ENCODE measurements at places on chromosomes 5 and 9.

DNA sequence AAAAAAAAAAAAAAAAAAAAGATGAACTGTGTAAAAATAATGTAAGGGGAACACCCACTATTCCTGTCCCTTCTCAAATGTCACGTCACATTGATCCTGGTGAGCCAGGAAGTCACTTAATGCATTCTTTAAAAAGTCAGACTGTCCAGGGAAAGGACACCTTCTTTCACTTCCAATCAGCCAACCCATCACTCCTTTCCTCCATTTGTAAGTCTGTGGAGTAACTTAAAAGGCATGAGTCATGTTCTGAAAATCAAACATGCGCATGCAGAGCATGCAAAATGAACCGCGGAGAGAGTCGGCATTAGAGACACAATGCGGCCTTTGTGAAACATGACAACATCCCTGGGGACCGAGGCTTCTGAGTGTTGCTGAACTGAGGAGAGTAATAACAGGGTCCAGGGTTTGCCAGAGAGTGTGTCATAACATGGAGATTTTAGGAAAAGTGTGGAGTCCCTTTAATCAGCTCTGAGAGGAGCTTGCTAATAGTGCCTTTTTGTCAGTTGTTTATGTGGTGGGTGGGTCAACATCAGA, 77.6 kb upstream of the SEMA6A start:
- DNase-seq: peak; percentile 63

DNA sequence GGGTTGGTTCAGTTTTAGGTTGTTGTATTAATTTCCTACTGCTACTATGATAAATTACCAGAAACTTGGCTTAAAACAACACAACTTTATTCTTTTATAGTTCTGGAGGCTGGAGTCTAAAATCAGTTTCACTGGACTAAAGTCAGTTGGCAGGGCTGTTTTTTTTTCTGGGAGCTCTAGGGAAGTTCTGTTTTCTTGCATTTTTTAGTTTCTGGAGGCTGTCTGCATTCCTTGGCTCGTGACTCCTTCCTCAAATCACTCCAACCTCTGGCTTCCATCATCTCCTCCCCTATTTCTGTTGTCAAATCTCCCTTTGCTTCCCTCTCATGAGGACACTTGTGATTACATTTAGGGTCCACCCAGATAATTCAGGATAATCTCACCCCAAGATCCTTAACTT, 51.3 kb upstream of the SUB1 start:
- no peak for DNase-seq

- DNase-seq: no peak
Observed at GRCh38 chr9:16425562-16426231, 444.8 kb downstream of the BNC2 start.

GRCh38 chr5:56569566-56569965, 245.8 kb upstream of the MAP3K1 start:
- no peak for DNase-seq

DNA sequence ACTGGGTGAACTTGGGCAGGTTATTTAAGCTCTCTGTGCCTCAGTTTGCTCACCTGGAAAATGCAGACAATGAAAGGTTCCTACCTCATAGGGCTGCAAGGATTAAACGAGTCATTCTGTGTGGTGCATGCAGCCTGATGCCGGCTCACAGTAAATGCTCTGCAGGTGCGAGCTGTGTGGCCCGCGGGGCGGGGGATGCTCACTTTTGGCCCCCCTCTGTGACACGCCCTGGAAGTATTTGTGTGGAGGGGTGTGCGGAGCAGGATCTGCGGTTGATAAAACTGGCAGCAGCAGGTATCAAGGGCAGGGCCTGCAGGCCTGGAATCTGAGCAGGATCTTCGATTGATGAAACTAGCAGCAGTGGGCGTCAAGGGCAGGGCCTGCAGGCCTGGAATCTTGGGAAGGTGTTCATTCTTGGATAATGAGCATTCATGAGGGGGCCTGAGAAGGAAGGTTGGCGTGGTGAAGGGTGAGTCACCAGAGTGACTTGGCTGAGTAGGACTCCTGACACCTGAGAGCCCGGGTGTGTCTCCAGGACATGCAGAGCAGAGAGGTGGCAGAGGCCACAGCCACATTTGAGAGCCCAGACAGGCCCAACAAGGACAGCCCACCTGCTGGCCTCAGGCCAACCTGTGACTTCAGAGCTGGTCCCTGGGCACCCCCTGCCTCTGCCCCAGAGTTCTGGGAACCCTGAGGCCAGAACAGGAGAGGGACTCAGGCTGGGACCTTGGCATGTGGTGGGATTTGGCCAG, 11.9 kb downstream of the UNC5A start:
- DNase-seq: no peak

DNA sequence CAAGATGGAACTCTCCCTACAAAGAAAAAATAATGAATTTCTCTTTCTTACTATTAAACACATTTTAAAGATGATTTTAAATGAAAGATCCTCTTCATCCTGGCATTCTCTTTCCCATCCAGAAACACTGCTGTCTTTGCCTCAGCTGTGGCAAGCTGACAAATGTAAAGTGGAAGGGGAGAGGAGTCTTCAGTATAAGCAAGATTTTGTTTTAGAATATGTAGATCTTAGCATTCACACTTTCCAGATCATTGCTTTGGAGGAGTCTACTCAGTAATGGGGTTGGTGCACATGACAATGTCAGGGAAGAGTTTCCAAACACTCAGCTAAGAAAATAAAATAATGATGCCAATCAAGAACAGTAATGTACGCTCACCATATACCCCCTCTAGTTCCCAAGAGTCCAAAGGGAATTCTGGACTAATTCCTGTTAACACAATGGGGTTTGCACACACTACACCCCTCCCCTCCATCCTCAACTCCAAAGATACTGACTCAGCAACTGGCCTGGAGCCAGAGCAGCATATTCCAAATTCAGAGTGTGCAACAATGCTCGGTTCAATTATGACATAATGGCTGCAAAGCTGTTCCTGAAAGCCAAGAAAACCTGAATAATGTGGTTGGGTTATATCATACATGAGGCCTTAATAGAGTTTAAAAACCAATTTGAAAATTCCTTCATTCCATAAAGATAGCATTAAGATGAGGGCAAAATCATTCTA, 4.6 kb downstream of the C5orf63 start:
- no peak for DNase-seq

- DNase-seq: no peak
Observed at GRCh38 chr9:2787065-2787464, 56.8 kb downstream of the PUM3 start.

DNA sequence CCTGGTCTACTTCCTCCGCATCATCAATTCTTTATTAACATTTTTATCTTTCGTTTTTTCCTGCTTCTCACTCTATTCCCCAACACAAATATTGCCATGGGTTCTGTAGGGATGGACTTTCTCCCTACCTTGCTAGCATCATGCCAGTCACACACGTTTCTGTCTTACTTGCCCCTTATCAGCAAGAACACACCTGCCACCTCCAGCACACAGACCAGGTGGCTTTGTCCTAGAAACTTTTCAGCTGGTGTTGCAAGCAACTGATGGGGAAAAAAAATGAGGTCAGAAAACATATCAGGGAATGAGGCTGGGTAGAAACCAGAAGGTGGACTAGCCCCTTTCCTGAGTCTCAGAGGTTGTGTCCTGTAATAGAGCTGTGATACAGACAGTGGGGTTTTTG, 5.8 kb downstream of the SH3RF2 start:
- DNase-seq: no peak

DNA sequence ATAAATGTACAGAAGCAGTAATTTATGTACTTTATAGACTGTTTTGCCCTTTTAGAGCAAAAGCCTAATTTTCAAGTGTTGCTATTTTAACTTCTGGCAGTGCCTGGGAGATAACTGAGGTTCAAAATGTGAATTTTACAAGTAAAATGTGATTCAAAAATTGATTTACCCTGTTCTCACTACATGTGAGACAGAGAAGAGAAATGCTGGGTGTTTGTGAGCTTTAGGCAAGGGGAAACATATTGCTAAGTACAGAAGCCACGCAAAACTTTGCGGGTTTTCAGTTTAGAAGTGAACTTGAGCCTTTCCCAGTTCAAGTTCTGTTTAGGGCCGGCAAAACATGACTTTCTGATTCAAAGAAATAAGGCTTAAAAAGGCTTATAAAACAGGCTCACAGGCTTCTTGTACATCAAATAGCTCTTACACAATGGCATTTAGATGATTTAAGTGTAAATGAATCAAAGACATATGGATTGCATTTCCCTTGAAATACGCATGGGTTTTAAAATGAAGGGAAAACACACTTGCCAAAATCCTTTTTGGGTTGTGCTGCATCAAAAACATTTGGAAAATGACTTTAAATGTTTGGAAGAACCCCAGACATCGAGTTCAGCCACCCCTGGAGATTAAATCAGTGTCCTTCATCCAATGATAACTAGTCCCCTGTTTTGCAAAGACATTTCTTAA, 370.8 kb upstream of the MEF2C start:
- DNase-seq: no peak

- no peak for DNase-seq
Observed at GRCh38 chr5:10545084-10545483, 18.8 kb upstream of the ANKRD33B start.

DNA sequence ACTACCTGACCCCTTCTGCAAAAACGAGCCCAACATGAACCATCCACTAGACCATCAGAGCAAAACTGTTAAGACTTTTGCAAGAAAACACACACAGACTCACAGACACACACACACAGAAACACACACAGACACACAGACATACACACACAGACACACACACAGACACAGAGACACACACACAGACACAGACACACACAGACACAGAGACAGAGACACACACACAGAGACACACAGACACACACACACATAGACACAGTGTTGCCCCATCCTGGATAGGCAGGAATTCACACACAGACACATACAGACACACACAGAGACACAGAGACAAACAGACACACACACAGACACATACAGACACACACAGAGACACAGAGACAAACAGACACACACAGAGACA, 52.5 kb downstream of the NACC2 start:
- no peak for DNase-seq

- DNase-seq: no peak
Observed at GRCh38 chr9:78707481-78707991, 410.6 kb downstream of the PSAT1 start.

DNA sequence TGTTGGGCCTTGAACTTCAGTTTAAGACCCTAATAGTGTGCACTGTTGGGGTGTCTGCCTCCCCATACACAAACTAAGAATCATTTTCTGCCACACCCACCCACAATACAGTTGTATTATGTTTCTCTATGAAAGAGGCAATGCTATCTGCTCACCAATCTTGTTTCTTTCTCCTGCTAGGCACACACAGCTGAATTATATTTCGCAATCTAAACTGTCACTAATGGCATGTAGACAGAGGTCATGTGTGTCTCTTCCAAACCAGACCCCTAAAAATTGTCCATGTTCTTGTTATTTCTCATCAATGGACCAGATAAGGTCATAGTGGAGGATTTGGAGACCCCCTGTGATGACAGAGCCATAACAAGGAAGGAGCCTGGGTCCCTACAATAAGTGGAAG, 57.3 kb downstream of the RIGI start:
- no peak for DNase-seq

GRCh38 chr9:88733651-88734421, 198.9 kb downstream of the NXNL2 start:
- no peak for DNase-seq

DNA sequence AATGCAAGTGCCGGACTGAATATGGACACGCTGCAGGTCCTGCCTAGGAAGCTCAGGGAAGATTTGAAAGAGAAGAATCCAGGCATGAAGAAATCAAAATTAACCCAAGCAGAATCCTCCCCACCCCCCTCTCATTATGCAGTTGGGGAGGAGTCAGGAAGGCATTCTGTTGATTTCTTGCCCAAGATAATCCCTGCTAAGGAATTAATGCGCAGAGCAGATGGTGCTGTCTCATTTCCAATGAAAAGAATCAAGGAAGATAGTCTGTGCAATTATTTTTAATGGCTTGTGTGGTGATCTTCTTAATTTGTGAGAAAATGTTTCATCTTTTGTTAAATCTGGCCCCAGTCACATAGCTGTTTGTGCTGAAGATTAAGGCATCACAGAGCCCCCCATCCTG, 145.0 kb downstream of the ZNF462 start:
- DNase-seq: no peak

DNA sequence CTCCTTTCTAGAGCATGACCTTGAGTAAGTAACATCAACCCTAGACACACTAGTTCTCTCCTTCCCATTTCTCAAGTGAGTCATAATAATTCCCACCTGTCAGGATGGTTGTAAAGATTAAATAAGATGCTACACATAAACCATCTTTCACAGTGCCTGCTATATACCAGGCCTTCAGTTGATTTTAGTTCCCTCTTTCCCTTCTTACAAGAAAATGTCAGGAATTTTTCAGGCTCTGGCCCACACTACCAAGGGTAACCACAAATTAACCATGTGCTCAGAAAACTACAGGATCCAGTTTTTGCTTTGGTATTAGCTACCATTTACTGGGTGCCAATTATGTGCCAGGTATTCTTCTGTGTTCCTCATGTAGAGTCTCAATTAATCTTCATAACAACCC, 42.7 kb upstream of the RARS1 start:
- DNase-seq: no peak

DNA sequence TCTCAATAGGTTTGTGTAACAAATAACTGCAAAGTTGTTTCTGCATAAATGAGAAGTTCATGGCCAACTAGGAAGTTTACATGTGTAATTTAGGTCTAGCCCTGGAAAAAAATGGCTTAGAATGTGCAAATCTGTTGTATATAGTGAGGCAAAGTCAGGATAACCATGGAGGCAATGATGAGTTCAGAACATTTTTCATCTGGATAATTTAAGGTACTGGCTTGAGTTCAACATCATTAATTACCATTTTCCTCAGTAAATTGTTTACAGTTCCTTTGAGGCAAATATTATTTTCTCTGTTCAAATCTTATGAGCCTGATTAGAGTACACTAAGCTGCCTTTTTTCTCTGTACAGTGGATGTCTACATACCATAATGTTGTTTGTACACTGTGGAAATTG, 1259.0 kb upstream of the NUDT12 start:
- no peak for DNase-seq

GRCh38 chr9:97319395-97319794, 11.9 kb downstream of the CCDC180 start:
- no peak for DNase-seq

GRCh38 chr5:6080930-6081726, 297.2 kb downstream of the MED10 start:
- no peak for DNase-seq

DNA sequence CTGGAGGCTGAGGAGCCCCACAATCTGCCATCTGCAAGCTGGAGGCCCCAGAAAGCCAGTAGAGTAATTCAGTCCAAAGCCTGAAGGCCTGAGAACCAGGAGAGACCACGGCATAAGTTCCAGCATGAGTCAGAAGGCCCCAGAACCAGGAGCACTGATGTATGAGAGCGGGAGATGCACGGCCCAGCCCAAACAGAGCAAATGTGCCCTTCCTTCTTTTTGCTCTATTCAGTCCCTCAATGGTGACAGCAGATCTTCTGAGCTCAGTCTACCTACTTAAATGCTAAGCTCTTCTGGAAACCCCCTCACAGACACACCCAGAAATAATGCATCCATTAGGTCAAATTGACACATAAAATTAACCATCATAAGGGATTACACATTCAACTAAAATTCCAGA, 277.6 kb downstream of the ATPSCKMT start:
- no peak for DNase-seq

DNA sequence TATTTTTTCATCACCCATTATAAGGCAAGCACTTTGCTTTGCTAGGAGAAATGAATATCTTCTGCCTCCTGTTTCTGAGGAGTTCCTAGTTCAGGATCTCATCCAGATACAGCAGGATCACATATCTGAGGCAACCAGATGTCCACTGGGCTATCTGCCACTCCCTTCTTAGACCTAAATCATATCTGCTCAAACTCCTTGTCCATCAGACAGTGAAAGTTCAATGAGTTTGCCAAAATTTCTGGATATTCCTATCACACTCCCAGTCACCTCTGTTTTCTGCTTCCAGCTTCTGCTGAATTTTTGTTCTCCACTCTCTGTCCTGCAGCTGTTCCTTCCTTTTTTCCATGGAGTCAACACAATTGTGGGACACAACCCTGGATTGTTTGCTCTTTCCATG, 54.2 kb upstream of the BASP1 start:
- no peak for DNase-seq
